ENCODE measurements at places on chromosomes 11 and 22.
A peak's percentile ranks its signal among the peaks of the same experiment; 100 is the strongest.

GRCh38 chr11:75472081-75472732 lies 39.2 kb upstream of the KLHL35 start:
- no peak for DNase-seq

GRCh38 chr11:34051349-34052035 lies at the start of gene CAPRIN1:
CAPRIN1 (plus strand) TSS chr11:34051731; CDS start chr11:34052421, 690 bp downstream.
- DNase-seq: peak; percentile 68

GRCh38 chr11:353179-353873 lies 16.0 kb upstream of the B4GALNT4 start:
- DNase-seq: no peak

DNA sequence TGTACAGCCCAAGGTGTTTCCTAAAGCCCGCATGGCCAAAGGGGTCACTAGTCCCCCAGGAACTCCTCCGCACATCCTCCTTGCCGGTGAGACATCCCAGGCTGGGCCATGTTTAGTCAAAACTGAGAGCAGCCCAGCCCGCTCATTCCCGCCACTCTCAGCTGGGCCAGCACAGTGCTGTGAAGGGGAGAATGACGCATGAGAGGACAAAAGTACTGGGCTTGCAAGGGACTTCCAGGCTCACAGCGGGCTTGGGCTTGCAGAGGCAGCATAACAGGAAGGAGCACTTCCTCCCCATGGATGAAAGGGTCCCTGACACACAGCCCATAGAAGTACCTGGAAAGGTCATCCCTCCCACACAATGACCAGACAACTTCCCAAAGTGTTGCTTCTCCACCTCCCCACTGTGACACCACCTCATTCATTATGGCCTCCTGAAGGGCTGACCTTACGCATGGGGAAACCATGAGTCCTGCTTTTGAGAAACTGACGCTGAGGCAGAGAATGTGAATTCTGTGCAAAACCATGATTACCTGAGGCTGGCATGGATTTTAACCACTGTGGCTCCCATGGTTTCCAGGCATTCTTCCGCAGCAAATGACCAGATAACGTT lies 19.1 kb downstream of the ETS1 start:
- DNase-seq: no peak

DNA sequence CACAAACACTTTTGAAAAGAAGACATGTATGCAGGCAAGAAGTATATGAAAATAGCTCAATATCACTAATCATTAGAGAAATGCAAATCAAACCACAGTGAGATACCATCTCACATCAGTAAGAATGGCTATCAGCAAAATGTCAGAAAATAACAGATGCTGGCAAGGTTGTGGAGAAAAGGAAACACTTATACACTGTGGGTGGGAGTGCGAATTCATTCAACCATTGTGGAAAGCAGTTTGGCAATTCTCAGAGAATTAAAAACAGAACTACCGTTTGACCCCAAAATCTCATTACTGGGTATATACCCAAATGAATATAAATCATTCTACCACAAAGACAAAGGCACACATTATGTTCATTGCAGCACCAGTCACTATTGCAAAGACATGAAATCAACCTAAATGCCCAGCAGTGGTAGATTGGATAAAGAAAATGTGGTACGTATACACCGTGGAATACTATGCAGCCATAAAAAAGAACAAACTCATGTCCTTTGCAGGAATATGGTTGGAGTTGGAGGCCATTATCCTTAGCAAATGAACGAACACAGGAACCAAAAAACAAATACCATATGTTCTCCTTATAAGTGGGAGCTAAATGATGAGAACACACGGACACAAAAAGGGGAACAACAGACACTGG lies 18.5 kb downstream of the MMP13 start:
- DNase-seq: no peak

- DNase-seq: no peak
These were observed 433.2 kb downstream of the MIAT start for GRCh38 chr22:27090611-27091011.

GRCh38 chr22:31321421-31321820 lies 24.7 kb downstream of the PATZ1 start:
- no peak for DNase-seq

DNA sequence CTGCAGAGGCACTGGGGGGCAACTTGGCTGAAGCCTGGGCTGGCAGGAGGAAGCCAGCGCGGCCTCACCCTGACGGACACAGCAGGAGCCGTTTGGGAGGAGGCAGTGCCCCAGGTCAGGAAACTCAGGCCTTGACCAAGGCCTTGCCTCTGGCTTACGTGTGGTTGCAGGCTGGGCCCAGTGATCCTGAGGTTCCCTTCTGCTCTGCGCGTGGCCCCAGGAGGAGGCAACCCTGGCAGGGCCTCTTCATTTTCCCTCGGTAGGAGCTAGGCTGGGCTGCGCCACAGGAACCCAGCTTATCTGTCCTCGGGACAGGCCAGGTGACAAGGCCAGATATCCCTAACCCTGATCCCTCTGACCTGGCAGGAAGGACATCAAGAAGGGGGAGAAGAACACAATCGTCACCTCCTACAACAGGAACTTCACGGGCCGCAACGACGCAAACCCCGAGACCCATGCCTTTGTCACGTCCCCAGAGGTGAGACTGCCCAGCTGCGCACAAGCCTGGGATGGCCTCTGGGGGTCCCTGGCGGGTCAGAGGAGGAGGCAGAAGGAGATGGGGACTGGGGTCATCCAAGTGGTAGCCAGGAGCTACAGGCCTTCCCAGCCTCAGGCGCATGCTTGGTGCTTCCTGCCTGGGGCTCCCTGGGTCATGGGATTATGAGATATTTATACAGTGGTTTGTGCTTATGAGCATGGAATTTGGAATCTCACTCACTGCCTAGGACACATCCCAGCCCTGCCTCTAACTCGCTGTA lies 20.6 kb downstream of the POLR3H start:
- no peak for DNase-seq

DNA sequence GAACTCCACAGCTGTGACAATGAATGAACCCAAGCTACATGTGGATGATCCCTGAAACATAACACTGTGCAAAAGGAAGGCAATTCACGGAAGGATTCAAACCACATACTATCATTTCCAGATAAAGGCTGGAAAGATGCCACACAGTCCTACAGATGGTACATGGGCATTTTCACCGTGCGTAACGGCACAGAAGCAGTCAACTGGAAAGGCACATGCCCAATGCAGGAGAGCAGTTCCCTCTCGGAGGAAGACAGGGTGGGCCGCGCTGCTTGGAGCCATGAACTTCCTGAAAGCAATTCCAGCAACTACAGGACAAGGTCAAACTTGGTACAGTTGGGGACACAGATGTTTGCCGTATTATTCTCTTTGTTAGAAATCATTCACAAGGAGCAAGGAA lies 103.7 kb downstream of the SHANK2 start:
- DNase-seq: no peak

DNA sequence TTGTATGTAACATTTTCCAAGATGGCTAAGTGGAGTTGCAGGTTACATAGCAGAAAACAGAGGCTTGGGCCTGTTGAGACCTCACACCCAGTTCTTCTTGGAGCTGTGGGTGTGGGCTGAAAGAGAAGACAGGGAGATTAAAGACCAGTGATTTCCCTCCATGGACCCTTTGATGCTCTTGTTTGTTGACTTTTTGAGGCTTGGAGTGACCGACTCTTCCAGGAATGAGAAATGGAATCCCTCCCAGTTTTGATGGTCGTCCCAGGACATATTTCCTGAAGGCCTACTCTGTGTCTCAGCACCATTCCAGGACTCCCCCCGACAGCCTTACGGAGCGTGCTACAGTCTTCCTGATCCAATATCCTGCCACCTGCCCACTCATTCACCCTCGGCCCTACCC lies 96.9 kb downstream of the PTPRJ start:
- no peak for DNase-seq

- DNase-seq: no peak
These were observed 7.0 kb downstream of the SERHL2 start for GRCh38 chr22:42560781-42561180.

- no peak for DNase-seq
These were observed 8.5 kb downstream of the HMBS start for GRCh38 chr11:119092880-119093842.

- DNase-seq: no peak
These were observed 48.8 kb upstream of the YWHAH start for GRCh38 chr22:31895411-31896123.

DNA sequence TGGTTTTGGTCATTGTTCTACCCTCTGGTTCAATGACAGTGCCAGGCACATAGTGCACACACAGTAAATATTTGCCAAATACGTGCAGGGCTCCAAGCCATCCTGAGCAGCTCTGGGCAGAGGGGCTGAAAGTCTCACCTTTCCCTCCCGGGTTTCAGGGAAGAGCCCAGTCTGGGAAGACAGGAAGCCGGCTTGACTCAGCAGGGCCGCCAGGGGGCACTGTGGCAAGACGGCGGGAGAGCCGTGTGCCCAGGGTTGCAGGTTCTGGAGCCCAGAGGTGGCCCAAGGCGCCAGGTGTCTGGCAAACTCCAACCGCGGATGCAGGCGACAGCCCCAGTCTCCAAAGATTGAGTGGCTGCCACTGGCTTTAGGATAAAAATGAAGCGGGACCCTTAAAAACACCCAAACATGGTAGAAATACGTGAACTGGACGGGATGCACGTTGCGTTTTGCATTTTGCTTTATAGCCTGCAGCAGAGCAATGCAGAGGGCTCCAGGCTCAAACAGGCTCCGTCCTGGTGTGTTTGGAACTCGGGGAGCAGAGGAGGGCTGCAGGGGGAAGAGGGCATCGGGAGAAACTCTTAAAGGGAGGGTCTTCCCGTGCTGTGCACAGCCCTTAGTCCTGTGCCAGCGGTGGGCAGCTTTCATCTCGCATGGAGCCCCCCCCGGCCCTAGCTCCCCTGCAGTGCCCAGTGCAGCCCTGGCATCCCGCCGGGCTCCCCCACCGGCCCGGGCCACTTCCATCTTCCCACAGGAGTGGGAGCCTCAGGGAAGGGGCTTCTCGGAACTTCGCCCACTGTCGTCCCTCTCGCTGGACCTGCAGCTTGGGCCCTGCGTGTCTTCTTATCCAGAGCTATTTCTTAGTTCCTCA lies 10.7 kb downstream of the KRTAP5-5 start:
- peak; percentile 31 for DNase-seq

DNA sequence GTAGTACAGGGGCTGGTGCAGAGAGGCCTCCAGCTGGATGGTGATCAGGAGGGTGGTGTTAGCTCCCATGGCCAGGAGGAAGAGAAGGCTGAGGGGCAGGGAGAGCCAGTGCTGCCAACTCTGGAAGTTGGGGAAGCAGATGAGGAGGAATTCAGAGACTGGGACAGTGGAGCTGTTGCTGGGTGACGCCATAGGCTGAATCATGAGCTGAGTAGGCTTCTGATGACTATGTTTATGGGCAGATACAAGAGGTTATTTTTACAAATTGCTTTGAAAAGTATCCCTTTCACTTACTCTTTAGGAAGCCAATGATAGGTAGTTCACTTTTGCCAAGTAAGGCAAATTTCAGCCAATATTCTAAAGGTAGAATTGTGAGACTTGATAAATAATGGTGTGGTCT lies 3.1 kb downstream of the OR56A1 start:
- DNase-seq: no peak
